ENCODE measurements at places on chromosomes 1 and 21.

DNA sequence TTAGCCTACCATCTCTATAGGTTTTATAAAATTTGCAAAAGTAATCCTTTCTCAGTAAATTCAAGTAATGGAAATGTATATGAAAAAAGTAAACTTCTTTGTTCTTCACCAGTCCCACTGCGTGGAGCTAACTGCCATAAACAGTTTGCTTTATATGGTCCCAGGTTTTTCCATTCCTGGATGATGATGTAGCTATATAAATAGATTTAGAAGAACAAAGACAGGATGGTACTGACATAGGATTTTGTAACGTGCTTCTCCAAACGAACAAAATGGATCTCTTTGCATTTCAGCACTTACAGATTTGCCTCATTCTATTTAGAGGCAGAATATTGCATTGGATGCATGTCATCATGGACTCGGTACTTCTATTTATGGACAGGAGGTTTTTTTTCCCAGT, 57.3 kb downstream of the SMYD2 start:
- no peak for DNase-seq

- no peak for DNase-seq
These were observed 377.8 kb downstream of the USH2A start for GRCh38 chr1:216045400-216045799.

GRCh38 chr1:56968878-56969495, 3.2 kb upstream of the C8B start:
- DNase-seq = no peak

DNA sequence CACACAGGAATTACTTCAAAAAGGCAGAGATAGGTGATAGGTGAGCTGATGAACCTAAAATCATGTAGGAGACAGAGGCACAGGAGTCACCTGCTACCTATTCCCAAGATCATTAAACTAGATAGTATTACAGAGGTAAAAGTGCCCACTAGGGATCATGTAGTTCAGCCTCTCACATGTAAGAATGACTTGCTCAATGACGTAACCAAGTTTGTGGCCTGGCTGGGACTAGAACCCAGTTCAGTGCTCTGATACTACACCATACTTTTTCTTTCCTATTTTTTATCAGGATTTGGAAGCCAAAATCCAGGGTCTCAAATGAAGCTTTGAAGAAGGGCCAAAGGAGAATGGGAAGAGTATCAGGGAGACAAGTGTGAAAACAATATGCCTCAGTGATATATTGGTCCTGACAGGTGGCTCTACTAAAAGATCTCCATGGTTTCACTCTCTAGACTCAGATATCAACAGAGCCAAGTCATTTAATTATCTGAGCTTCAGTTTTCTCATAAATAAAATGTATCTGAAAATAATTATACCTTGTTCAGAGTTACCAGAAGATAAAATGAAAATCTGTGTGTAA, 87.3 kb upstream of the SLFNL1 start:
- DNase-seq = no peak

DNA sequence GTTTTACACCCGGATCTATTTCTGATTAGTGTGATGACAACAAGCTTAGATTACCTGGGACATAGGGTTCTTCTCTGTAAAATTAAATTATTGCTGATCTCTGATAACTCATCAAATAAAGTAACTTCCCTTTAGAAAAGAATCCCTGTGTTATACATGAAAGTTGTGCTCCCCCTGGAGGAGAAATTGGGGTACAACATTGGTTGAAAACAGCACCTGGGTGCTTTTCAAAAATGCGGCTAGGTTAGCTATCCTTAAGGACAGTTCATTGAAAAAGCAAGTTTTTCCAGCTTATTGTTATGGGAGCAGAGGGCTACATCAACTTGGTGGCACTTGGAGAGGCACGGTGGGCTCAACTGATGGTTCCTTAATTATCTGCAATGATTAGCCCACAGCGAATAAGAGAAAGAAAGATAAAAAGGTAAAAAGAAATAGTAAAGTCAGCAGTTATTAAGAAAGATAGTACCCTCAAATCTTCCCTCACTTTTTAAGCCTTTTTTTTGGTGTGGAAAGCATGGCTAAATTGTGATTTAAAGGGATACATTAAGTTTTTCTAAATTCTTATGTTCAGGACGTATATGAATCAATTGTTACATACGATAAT, 97.8 kb downstream of the FMN2 start:
- DNase-seq = no peak

DNA sequence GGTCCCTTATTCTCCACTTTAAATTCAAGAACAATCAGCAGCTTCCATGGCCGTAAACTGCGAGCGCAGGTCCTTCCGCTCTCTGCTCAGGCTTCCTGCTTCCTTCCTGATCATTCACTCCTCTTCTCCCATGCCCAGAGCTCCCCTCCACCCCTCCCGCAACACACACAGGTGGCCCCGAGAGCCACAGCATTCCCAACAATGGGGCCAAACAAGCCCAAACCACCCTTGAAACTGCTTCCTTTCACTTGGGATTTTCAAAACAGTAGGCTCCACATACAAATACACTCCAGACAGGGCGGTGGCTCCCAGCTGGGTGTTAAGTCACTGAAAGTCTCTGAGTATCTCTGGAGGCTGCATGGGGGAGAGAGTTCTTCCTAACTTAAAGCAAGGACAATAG, 11.4 kb downstream of the FAM89A start:
- no peak for DNase-seq

DNA sequence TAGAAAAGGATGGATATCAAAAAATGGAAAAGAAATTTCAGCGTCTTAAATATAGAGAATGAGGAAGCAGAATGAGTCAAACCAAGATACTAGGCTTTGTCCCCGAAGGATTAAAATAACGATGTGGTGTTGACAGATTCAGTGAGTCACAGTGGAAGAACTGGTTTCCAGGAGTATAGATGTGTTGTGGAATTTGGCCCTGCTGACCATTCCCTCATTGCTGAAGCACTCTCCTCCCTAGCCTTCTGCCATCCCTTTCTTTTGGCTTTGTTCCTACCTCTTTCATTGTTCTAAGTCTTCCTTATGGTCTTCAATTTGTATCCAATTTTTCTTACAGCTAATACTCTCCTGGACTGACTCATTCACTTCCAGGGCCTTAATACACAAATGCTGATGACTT, 23.1 kb upstream of the USP25 start:
- DNase-seq = no peak

DNA sequence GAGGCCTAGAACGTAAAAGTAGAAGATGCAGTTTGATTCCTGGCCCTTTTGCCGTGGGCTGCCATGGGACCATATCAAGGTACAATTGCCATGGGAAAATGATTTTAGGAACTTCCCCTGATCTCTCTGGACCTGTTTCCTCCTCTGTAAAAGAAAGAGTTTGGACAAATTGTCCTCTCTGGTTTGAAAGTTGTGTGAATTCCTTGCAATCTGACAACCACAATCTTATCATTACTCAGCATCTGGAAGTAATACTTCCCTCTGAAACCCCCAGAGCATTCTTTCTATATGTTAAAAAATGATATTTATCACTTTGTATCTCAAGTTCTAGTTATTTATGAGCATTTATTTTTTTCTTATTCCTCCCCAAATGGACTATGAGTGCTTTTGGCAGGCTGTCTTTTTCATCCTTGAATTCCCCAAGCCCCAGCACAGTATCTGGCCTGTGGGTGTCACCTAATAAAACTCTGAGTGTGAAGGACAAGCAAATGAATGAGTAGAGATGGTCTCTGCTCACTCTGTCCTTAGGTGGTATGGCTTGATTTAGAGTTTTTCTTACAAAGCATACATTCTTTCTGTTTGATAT, 181.1 kb downstream of the DYRK1A start:
- no peak for DNase-seq

- no peak for DNase-seq
These were observed 81.4 kb downstream of the TRABD2B start for GRCh38 chr1:47915677-47916353.

DNA sequence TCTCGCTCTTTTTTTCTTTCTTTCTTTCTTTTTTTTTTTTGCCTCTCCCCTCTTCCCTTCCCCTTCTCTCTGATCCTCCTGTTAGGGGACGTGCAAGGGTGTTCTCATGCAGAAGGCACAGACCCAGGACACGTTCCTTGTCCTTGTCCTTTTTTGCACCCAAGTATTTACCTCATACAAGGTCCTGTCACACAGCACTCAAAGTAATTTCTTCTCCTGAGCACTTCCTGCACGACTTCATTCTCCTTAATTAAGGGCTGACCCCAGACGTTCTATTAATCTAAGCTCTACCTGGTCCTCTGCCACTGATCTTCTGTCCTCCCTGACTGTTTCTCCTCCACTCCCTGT, 424 bp upstream of the PCNX2 start:
- no peak for DNase-seq

DNA sequence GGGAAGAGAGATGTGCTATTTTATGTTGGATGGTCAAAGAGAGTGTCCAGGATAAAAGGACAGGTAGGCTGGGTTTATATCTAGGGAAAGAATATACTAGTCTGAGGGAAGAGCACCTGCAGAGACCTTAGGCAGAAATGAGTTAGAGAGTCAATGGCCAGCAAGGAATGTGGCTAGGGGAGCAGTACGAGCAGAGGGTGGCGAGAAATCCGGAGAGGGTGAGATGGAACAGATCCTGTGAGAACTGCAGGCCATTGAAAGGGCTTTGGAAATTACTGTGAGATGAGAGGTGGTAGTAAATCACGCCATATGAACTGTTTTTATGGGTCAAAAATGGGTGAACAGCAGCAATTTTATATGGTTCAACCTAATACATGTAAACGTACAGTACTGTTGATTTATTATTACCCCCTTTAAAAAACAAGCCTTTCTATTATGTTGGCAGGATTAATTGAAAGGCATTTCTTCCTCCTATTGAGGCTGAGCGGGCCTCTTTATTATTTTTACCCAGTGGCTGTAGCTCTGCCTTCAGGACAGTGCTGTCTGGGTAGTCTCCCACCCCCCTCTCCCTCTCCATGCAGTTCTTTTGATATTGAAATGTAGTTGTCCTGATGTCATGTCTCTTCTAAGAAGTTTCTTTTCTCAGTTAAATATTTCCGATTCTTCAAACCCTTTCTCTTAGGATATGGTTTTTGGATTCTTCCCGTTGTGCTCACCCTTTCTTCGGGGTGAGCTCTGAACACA, 75.2 kb upstream of the CD1D start:
- no peak for DNase-seq

- peak; percentile 8 for DNase-seq
These were observed 22.0 kb downstream of the THAP3 start for GRCh38 chr1:6646499-6647148.

GRCh38 chr1:209586221-209586740, 2.8 kb downstream of the CAMK1G start:
- DNase-seq = no peak

- DNase-seq = no peak
These were observed 66.9 kb downstream of the CDC7 start for GRCh38 chr1:91567583-91567982.

DNA sequence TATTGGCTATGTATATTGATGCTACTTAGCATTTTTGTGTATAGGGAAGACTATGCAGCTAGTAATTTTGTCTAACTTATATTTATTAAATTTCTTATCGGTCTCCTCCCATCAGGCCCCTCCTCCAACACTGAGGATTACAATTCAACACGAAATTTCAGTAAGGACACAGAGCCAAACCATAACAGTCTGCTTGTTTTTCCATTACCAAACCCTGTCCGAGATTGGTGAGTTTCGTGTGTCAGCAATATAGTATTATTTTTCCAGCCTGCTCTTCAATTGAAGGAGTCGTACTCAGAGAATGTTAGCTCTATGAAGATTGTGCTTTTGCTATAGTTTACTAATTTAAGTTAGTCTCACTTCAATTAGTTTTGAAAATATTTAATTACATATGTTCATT, 1495.3 kb downstream of the MRPL39 start:
- no peak for DNase-seq

GRCh38 chr1:159999204-159999603, 32.6 kb downstream of the PIGM start:
- no peak for DNase-seq

GRCh38 chr1:172325531-172325930, 95.0 kb upstream of the C1orf105 start:
- DNase-seq = no peak

GRCh38 chr1:161285113-161285512, 24.7 kb downstream of the MPZ start:
- DNase-seq = no peak

- no peak for DNase-seq
These were observed 5.2 kb downstream of the TMEM63A start for GRCh38 chr1:225876900-225877510.

DNA sequence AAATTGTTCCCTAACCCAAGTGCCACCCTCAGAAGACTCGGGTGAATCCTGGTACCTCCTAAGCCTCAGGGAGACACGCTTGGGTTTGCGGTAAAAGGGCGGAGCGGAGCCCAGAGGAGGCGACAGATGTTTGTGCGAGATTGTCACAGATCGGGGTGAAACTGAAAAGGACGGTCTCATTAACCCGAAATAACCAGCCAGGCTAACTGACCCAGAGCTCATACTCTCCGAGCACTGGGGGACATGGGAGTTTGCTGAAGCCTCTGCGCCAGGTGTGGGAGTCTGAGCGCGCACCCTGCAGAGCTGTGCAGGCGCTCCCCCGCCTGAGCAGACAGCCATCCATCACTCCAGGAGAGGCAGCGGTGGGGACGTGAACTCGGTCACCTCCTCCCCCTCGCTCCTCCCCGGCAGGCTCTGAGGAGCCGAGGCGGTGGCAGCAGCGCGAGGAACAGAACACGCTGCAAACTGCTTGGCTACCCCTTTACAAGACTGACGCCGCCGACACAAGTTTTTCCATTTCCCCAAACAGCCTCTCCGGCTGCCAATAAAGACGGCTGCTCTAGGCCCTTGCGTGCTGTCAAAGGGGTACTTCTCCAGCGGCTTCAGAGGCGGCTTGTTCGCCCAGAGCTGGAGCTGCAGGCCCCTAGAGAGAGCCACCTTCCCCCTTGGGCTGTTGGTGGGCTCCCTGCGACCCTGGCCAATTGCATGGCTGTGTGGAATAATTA, 43.5 kb downstream of the RRAGC start:
- DNase-seq = no peak

DNA sequence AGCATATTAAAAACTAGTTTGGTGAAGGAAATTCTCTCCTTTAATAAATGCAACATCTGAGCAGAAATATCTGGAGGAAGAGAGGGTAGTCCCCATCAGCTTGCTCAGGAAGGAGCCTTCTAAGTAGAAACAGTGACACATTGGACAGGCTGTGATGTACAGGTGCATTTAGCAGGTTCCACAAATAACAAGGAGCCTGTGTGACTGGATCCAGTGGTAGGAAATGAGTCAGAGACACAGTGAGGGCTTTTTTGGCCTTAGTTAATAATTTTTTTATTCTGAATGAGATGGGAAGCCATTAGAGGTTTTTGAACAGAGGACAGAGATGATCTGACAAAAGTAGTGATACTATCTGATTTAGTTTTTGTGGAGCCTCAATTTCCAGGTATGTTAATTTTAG, 738.9 kb upstream of the PTBP2 start:
- no peak for DNase-seq

DNA sequence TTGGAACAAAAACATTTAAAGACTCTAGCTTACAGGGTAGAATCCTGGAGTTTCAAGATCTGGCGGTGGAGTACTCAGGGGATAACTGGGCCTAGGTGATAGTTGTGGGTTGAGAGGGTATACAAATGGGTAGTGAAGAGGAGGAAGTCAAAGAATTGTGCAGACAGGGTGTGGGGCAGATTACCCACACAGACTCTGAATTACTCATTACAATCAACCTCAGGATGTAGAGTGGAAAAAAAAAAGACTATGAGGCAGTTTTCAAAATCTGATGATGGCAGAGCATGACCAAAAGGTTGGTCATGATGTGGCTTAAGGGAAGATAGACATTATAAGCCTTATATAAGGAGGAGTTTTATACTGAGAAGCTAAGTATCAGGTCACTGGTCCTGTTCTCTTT, 44.1 kb upstream of the GLIS1 start:
- no peak for DNase-seq

- DNase-seq = no peak
These were observed at the start of gene KIAA0319L for GRCh38 chr1:35557118-35557610. TSS of gene KIAA0319L (minus strand) at chr1:35557403. CDS start at chr1:35554491, 2,912 bp downstream.
